ENCODE measurements at places on chromosomes 3 and 15. TPM values are rescaled to one million over a fixed set of nuclear protein-coding genes. Genes with fewer than 3 reads are reported as not detected.

- no peak for DNase-seq
Observed at GRCh38 chr3:8556473-8556869, 54.8 kb downstream of the LMCD1 start.

The HACD2 gene
- 21.7 TPM for total RNA-seq

- no peak for DNase-seq
Observed at GRCh38 chr3:159987291-159987711, 1.3 kb upstream of the IL12A start.

DNA sequence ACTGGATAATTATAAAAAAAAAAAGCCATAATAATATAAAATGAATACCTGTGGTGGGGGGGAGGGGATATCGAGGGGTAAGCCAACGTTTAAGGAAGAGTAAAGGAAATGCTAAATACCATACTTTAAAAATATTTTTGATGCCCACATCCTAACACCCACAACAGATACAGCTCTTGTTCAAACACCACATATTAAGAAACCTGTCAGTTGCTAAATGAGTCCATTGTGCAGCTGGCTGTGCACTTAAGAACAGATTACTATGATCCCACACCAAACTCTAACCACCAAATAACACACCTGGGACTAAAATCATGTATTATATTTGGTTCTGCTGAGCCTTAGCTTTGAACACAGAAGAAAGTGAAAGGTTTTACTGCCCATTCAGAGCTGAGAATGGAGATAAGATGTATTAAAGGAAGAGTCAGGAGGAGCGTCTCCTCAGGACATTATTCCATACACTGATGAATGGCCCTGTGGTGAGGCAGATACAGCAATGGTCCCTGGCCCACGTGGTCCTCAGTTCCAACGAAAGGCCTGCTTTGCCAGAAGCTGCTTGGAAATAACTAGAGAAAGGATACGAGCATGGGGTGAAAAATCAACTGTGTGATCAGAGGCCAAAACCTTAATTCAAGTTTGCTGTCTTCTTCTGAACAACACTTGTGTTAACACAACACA lies 515.4 kb downstream of the FOXP1 start:
- DNase-seq, result no peak

DNA sequence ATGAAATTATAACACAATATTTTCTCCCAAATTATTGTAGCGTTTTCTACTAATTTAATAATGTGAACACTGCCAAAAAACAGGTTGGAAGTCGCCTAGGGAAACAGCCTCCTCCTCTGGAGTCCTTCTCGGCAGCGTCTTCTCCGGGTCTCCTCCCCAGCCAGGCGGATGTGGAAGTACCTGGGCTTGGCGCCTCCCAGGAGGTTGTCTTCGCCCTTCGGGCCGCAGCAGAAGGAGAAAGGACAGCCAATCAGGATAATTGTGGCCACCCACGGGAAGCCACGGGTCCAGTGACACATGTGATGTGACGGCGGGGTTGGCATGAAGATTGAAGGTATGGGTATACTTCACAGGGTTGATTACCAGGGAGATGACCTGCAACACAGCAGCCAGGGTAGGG lies 491.2 kb downstream of the PYDC2 start:
- no peak for DNase-seq

DNA sequence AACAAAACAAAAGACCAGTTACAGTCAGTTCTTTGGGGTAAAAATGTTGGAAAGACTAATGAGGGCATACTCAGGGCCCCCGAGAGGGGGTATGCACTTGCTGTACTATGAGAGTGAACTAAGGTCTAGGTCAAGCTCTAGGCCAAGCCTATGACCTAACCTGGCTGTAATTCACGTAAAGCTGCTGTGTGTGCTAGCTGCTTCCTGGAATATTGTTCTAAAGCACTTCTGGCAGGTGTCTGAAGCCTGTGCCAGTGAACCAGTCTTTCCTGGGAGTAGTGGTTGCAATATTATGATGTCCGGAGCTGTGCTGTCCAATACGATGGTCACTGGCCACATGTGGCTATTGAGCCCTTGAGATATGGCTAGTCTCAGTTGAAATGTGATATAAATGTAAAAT lies 13.1 kb upstream of the CX3CR1 start:
- no peak for DNase-seq

DNA sequence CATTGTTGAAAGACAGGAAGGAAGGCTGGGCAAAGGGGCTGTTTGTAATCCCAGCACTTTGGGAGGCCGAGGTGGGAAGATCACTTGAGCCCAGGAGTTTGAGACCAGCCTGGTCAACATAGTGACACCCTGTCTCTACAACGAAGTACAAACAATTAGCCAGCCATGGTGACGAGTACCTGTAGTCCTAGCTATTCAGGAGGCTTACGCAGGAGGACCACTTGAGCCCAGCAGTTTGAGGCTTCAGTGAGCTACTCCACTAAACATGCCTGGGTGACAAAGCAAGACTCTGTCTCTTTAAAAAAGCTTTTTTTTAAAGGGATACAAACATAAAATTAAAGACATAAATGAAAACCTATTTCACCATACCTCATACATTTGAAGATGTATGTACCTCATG lies 11.1 kb downstream of the SERP1 start:
- no peak for DNase-seq

DNA sequence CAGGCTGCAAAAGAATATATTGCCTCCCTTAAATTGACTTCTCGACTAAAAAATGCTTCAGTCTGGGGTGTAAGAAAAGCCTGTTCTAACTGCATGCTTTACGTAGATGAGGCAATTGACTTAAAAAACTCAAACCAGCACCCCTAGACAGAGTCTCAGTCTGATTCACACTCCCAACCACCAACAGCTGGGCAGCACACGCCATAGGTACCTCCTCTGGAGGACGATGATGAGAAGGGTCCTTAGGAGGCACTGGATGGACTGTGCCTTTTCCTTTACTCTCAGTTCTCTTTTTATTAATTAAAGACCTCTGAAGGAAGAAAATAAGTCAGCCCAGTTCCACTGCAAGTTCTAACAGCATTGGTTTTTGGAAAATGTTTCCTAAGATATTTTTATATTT lies 175.0 kb downstream of the PDZRN3 start:
- DNase-seq, result no peak

The FAM81A gene
- total RNA-seq, result 0.09 TPM

The RBPMS2 gene
- total RNA-seq, result not detected

The GP5 gene
- 0.58 TPM for total RNA-seq

GRCh38 chr3:71129611-71130431 lies 453.7 kb downstream of the FOXP1 start:
- DNase-seq, result no peak

The GOLGA8S gene
- 0.25 TPM for total RNA-seq

DNA sequence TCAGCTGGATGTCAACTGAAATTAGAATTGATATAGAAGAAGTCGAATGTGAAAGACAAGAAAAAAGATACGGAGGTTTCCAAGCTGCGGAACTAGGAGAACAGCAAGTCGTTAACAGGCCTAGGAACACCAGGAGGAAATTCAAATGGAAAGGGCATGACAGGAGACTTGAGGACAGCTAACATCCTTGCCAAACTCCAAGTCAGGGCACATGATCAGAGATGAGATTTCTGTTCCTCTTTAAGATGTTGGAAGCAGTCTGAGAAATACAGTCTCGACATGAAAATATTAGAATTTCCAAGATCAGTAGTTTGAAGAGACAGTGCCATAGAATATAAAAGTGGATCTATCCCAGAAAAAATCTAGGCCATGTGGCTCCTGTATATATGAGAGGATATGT lies 5.0 kb downstream of the MYO5A start:
- no peak for DNase-seq
